ENCODE measurements at places on chromosomes 3 and 15. TPM values are rescaled to one million over a fixed set of nuclear protein-coding genes. Genes with fewer than 3 reads are reported as not detected.
A peak's percentile ranks its signal among the peaks of the same experiment; 100 is the strongest.

DNA sequence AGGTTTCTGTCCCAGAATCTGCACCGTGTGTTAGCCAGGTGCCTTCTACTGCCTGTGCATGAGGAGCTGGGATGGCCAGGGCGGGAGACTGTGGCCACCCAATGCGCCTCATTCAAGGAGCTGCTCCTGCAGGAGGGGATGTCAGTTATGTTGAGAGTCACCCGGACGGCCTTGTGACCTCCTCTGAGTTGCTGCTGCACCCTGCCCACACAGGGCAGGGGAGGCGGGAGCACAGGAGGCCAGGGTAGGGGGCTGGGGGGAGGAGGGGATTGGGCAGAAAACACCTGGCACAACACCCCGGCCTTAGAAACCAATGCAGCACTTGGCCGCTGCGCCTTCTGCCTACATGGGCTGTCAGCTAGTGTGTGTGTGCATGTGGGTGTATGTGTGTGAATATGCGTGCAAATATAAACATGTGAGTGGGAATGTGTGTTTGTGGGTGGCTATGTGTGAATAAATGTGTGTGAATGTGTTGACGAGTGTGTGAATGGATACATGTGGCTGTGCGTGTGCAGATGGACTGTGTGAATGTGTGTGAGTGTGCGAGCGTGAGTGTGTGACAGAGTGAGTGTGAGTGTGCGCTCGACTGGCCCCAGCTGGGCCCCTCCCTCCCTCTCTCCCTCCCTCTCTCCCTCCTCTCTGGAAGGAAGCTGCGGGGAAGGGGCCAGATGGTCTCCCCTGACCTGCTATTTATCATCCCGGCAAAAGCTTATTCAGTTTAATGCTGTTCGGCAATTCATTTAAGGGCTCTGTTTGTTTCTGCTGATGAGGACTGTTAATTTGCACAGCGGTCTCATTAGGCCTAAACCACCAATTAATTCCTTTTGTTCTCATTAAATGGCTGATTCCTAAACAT lies 106.9 kb downstream of the TLE3 start:
- DNase-seq, result no peak

DNA sequence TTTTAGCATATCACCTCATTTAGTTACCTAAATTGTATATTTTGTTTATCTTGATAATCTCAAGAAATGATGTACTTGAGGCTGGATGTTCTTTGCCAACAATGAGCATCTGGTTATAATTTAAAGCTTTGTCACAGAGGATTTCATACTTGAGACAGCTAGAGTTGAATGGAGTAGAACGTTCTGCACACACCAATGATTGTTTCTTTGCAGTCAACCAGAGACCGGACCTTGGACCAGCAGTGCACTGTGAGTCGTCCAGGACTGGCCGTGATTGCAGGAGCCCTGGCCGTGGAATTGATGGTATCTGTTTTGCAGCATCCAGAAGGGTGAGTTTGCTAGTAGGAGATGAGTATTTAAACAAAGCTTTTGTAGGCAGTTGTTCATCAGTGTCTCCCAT lies 90.4 kb downstream of the ATG7 start:
- no peak for DNase-seq

TTLL13 gene
- polyA plus RNA-seq, result 0.09 TPM

GRCh38 chr15:84814916-84815315 lies 2.2 kb upstream of the ALPK3 start:
- DNase-seq, result no peak

- no peak for DNase-seq
Measured at GRCh38 chr15:100194996-100195395, 146.8 kb downstream of the ADAMTS17 start.

- DNase-seq, result no peak
Measured at GRCh38 chr15:77980098-77980497, 97.4 kb downstream of the TBC1D2B start.

GRCh38 chr15:59178151-59178695 lies 28.4 kb upstream of the LDHAL6B start:
- DNase-seq, result no peak

TRH gene
- 0.01 TPM for polyA plus RNA-seq

DNA sequence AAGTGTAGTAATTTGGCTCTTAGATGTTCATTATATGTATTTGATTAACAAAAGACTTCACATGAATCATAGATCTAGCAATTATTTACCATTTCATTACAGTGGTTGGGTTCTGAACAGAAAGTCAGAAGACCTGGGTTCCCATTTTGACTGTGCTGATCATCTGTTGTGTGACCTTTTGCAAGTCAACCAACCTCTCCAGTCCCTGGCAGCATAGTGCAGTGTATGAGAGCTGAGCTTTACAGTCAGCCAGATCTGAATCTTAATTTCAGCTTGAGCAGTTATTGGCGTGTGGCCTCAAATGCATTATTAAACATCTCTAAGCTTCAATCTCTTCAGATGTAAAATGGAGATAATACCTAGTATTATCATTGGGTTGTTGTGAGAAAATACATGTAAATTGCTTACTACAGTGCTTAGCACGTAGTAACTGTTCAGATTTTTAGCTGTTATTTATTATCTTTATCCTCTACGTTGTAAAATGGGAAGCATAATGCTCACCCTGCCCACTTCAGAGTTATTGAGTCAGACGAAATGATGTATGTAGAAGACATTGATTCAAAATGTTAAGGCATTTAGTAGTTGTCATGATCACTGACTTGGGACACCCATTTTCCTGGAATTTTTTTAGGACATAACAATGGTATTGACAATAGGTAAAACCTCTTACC lies 104.0 kb downstream of the KLHL25 start:
- no peak for DNase-seq

DNA sequence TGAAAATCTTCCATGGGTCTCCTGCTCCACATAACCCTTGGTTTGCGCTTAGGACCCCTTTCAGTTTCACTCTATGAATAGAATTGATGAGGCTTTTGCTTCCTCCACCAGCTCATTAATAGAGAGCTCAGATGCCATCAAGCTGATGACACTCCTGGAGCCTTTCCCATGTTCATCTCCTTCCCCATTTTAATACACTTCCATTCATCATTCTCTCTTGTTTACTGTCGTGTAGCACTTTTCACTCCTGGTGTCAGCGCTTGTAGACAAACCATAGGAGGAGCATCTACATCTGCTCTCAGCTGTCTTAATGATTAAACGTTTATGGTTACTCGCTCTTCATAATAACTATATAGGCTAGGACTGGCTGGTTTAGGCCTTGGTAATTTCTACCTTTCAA lies 363.5 kb downstream of the EPHB1 start:
- DNase-seq, result no peak

- no peak for DNase-seq
Measured at GRCh38 chr15:56428821-56429458, 36.0 kb downstream of the MNS1 start.

DNA sequence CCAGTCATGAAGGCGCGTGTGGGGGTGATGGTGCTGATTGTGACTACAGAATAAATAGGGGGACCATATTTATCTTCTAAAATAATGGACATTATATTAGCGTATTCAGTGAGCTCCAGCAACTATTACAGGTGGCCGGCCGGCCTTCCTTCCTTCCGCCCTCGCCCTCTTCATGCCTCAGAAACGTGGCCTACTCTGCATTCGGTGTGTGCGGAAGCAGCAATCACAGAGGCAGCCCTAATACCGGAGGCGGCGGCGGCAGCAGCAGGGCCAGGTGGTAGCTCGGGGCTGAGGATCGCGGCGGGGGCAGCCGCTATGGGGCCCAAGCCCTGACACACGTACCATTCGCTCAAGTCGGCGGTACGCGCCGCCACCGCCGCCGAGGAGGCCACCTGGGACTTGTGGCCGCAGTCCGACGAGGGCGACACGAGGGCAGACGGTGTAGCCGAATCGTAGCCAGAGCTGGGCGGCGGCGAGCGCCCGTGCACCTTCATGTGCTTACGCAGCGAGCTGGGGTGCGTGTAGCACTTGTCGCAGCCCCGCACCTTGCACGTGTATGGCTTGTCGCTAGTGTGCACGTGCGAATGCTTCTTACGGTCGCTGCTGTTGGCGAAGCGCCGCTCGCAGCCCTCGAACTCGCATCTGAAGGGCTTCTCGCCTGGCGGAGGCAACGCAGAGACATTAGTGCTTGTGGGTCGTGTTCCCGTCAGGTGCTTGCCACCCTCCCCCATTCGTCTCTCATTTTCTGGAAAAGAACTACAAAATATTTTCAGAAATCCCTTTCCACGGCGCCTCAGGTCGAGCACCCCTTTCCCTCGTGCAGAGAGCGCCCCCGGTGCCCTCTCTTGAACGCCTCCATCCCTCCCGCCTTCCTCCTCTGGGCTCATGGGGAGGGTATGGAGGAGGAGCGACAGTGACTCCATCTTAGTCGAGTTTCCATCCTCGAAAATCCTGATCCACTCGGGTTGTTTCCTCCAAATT lies 15.5 kb downstream of the ZIC4 start:
- DNase-seq, result no peak

FEZF2 gene
- not detected for polyA plus RNA-seq

GRCh38 chr3:137347132-137347531 lies 389.3 kb downstream of the IL20RB start:
- DNase-seq, result no peak

- peak; percentile 19 for DNase-seq
Measured at GRCh38 chr3:185825639-185826481, 1.0 kb upstream of the IGF2BP2 start.

DNA sequence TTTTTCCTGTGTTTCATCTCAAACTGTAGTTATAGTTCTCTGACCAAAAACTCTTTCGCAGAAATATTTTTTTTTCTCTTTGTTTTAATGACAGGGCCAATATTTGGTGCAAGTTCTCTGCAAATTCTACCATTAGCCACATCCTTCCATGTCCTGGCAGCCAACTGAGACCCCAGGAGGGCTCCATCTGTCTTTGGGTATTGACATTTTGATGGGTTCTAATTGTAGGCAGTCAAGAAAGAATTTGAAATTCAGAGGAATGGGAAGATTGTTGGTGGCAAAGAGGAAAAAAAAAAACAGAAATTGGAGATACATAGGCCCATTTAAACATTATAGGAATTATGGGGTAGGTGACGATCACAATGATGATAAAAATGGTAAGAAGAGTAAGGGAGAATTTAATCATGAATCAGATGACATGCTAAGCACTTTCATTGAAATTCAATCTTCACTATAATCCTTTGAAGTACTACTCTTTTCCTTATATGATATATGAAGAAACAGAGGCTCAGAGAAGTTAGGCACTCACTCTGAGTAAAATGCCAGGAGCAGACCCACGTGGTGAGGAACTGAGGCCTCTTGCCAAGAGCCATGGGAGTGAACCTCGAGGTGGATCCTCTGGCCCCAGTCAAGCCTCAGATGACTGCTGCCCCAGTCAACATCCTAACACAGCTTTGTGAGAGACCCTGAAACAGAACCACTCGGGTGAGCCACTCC lies 151.4 kb downstream of the PDZRN3 start:
- DNase-seq, result no peak

DNA sequence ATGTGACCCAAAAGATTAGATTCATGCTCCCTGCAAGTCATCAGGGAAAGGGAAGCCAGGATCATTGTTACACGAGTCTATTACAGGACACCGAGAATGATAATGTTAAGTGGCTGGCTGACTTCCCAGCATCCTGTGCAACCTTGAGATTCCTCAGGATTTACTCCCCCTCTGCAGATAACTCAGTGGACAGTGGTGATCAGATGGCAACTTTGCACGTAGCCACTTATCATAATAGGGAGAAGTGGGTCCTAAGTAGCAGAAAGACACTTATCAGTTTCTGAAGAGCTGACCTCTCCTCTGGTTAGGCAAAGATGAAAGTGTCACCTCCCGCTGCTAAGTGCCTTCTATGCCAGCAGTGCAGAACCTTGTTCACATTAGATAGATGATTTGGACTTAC lies 6.7 kb upstream of the TMPRSS7 start:
- DNase-seq, result no peak

CDHR4 gene
- 0.80 TPM for polyA plus RNA-seq

DNA sequence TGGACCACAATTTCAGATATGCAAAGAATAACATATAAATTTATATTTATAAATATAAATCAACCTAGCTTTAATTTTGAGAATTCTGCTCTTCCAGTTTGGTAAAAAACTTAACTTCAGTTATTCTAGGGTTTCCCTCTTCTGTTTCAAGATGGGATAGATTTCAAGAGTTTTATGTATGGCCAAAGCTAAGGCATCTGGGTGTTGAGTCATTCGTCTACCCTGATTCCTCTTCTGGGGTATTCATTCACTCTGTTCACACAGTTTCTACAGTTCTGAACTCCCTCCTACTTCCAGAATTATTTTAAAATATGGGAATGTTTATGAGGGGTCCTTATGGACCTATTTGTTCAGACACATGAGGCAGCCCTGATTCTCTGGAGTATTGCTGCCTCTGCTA lies 4.2 kb upstream of the FGF7 start:
- DNase-seq, result no peak

GRCh38 chr3:104846270-104846669 lies 520.4 kb upstream of the ALCAM start:
- DNase-seq, result no peak

GRCh38 chr3:99232696-99233095 lies 331.2 kb upstream of the DCBLD2 start:
- DNase-seq, result no peak

FOXB1 gene
- not detected for polyA plus RNA-seq

- DNase-seq, result no peak
Measured at GRCh38 chr3:17678116-17678741, 64.2 kb downstream of the TBC1D5 start.

GCHFR gene
- 5.8 TPM for polyA plus RNA-seq

DNA sequence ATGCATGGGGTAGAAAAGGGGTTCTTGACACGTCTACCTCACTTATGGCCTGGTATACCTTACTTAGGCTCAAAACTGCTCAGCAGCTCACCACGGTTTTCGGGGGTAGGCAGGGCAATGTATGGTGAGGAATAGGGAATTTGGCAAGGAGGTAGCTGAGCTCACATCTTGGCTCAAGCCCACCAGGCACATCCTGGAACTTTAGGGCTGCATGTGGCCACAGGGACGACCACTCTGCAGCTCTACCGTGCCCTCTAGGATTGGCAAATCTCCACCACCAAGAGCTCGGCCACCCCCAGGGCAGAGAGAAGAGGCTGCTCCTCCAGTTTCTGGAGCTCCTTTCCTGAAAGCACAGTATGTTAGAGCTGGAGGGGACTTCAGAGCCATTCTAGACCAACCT lies 69.7 kb downstream of the MRPL46 start:
- no peak for DNase-seq

- no peak for DNase-seq
Measured at GRCh38 chr3:70097084-70097483, 97.6 kb downstream of the SAMMSON start.

DNA sequence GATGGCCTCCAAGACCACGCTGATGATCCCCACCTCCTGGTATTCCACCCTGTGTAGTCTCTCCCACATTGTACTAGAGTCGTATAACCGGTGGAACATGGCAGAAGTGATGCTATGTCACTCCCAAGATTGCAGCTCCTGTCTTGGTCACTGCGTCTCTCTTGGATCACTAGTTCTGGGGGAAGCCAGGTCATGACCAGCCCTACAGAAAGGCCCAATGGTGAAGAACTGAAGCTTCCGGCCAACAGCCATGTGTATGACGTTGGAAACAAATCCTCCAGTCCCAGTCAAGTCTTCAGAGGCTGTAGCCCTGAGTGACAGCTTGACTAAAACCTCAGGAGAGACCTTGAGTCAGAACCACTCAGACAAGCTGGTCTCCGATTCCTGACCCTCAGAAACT lies 61.9 kb upstream of the FNDC3B start:
- no peak for DNase-seq

NANOGP8 gene
- not detected for polyA plus RNA-seq

- no peak for DNase-seq
Measured at GRCh38 chr3:161305095-161305991, 66.0 kb downstream of the SPTSSB start.

DLL4 gene
- polyA plus RNA-seq, result 10.2 TPM

PRR20G gene
- polyA plus RNA-seq, result not detected
